ENCODE measurements at places on chromosomes 2 and 18. TPM values are rescaled to one million over a fixed set of nuclear protein-coding genes. Genes with fewer than 3 reads are reported as not detected.

Gene M1AP
- not detected for total RNA-seq

Gene FBXO41
- 5.4 TPM for total RNA-seq

Gene COX7A2L
- total RNA-seq: 250 TPM

Gene PLB1
- total RNA-seq: 1.4 TPM

Gene HOXD3
- not detected for total RNA-seq

Gene CROCC2
- total RNA-seq: not detected

Gene ZDBF2
- total RNA-seq: 2.5 TPM

Gene COBLL1
- 16.5 TPM for total RNA-seq

Gene OR6B2
- not detected for total RNA-seq

Gene FBXO15
- total RNA-seq: not detected

Gene GPR155
- total RNA-seq: 2.0 TPM

Gene ACVR1C
- total RNA-seq: 0.30 TPM

Gene C2orf72
- not detected for total RNA-seq

Gene CIB4
- not detected for total RNA-seq

Gene TUBB8B
- not detected for total RNA-seq

Gene ARHGEF4
- total RNA-seq: 34.5 TPM

Gene FAM110C
- 19.0 TPM for total RNA-seq

Gene NEDD4L
- 57.4 TPM for total RNA-seq

Gene SLC16A14
- total RNA-seq: 0.34 TPM

Gene GRB14
- 15.4 TPM for total RNA-seq

Gene ANKRD36B
- 4.2 TPM for total RNA-seq

Gene FOXI3
- total RNA-seq: not detected

Gene UGT1A10
- not detected for total RNA-seq

Gene ICOS
- not detected for total RNA-seq

Gene REEP1
- total RNA-seq: not detected

Gene TBR1
- total RNA-seq: not detected

Gene REG1B
- not detected for total RNA-seq

Gene STON1
- total RNA-seq: 1.2 TPM

Gene SEPTIN10
- total RNA-seq: 61.2 TPM

Gene RAX
- total RNA-seq: not detected

Gene SNTG2
- 0.55 TPM for total RNA-seq

Gene MOGAT1
- not detected for total RNA-seq

Gene BCL2
- 0.84 TPM for total RNA-seq

Gene FN1
- 133 TPM for total RNA-seq

Gene GREB1
- 0.31 TPM for total RNA-seq

Gene IL36RN
- total RNA-seq: 0.15 TPM

Gene CHST10
- 5.6 TPM for total RNA-seq

Gene IRS1
- total RNA-seq: 20.7 TPM
